Suprapubic skin (tissue), 4 donors: ENCODE measurements at places on chromosomes 1 and 21.

GRCh38 chr1:113375878-113376277, 14.4 kb upstream of the MAGI3 start:
- no peak for DNase-seq
- H3K27ac ChIP-seq = no peak overlapping the region
- H3K4me1 ChIP-seq = no peaks in the 10 kb centered on the region
- H3K4me3 ChIP-seq = peak overlapping the region; percentile 3
- H3K36me3 ChIP-seq = no peaks in the 10 kb centered on the region

DNA sequence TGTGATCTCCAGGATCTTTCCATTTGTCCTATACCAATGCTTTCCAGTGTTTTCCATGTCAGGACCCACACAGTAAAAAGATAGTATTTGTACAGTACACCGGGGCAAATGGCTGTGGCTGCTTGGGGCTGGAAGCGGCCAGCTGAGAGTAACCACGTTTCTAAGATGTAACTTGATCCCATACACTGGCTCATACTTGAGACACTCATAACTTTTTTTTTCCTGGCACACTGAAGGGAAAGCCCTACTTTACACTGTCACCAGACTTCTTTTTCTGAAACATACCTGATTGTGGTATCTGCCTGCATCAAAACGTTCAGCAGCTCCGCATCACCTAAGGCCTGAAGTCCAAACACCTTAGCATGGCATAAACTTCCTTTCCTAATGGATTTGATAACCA, 21.6 kb downstream of the VPS13D start:
- no peak overlapping the region for H3K27ac ChIP-seq
- H3K4me1 ChIP-seq = no peaks in the 10 kb centered on the region
- no peak overlapping the region for H3K4me3 ChIP-seq
- H3K36me3 ChIP-seq = peaks cover 85% of the 10 kb centered on the region
- no peak for DNase-seq

DNA sequence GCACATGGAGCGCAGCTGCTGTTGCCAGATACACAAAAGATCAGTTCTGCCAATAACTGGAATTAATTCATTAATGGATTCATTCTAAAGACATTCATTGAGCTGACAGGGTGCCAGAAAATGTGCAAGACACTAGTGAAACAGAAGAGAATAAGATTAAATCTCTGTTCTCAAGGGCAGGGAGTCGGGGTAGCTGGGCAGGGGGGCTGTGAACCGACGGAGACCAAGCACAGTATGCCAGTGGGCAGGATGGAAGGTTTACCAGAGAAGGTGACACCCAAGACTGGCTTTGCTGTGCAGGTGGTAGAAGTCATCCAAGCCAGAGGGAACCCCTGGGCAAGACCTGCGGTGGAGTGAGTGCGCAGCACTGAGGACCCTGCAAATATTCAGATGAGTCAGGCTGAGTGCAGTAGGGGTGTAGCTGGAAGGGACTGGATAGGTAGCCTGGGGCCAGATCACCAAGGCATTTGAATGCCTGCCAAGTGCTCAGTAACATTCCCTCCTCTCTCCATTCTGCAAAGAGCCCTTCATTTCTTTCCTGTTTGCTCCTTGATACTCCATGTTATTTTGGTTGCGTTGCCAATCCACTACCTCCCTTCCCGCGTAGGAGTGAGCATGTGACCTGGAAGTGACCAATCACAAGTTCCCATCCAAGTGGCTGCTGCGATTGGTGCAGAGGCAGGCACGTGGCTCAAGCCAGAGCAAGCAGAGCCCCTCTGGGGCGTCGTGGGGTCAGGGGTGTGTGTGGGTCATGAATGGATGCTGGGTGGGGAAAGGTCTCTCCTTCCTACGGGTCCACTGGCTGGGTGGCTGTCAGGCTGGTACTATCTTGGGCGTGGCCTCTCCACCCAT, 413.1 kb downstream of the PTPRU start:
- H3K27ac ChIP-seq = no peak overlapping the region
- DNase-seq = no peak
- H3K27me3 ChIP-seq = peaks cover 29% of the 10 kb centered on the region

GRCh38 chr1:156937883-156938282, 17.5 kb downstream of the LRRC71 start:
- H3K27ac ChIP-seq = no peak overlapping the region
- no peak for DNase-seq
- H3K36me3 ChIP-seq = peaks cover 78% of the 10 kb centered on the region
- no peak overlapping the region for H3K4me3 ChIP-seq
- H3K27me3 ChIP-seq = no peaks in the 10 kb centered on the region

GRCh38 chr1:228900099-228900885, 165.0 kb downstream of the RHOU start:
- no peaks in the 10 kb centered on the region for H3K27me3 ChIP-seq
- peaks cover 15% of the 10 kb centered on the region for H3K4me1 ChIP-seq
- no peaks in the 10 kb centered on the region for H3K36me3 ChIP-seq
- DNase-seq = peak; percentile 80
- H3K27ac ChIP-seq = no peak overlapping the region
- H3K4me3 ChIP-seq = no peak overlapping the region

DNA sequence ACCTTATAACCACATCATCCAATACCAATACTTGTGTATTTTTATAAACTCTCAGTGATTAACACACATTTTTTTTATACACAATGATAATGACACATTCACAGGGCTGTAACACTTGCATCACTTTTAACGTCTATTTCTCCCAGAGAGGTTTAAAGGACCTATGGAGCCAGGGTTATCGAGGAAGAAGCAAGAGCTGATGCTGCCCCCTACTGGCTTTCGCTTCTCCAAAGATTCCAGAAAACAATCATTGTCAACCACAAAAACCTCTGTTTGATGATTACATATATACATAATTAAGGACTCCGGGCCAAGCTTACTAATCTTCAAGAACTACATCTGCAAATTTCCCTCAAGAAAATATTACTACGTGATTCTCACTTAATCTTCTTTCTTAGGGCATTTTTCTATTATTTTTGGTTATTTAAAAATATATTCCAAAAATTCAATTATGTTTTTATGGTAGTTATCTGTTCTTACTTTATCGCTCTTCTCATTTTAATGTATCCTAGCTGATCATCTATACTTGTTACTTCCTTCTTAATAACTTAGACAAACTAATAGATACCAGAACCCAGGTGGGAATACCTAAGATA, 214.5 kb downstream of the VAV3 start:
- no peak for DNase-seq
- H3K4me1 ChIP-seq = no peaks in the 10 kb centered on the region
- no peak overlapping the region for H3K4me3 ChIP-seq
- H3K36me3 ChIP-seq = no peaks in the 10 kb centered on the region
- H3K27ac ChIP-seq = no peak overlapping the region

DNA sequence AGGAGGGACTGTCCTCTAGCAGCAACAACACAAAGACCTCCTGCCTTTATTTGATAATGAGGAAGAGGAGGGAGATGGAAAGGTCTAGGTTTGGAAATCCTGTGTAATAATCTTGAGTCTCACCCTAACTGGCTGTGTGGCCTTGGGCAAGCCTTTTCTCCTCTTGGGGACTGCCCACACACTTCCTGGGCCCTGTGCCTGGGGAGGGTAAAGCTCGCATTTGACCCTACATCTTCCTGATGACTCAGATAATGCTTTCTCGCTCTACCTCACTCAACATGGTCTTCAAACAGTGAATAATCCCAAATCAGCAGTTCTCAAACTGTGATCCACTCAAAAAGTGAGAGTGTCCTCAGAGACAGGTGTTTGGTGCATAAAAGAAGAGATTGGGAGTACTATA, 81.2 kb downstream of the VWA5B1 start:
- no peak for DNase-seq
- no peaks in the 10 kb centered on the region for H3K36me3 ChIP-seq
- H3K4me1 ChIP-seq = peaks cover 4% of the 10 kb centered on the region
- no peak overlapping the region for H3K27ac ChIP-seq
- no peak overlapping the region for H3K4me3 ChIP-seq

- H3K4me1 ChIP-seq = peaks cover 41% of the 10 kb centered on the region
- H3K36me3 ChIP-seq = no peaks in the 10 kb centered on the region
- DNase-seq = no peak
- no peaks in the 10 kb centered on the region for H3K27me3 ChIP-seq
Observed at GRCh38 chr1:1274931-1275431, 1.3 kb upstream of the UBE2J2 start.

GRCh38 chr1:243827206-243827605, 22.8 kb downstream of the AKT3 start:
- no peaks in the 10 kb centered on the region for H3K4me1 ChIP-seq
- H3K27me3 ChIP-seq = no peaks in the 10 kb centered on the region
- DNase-seq = no peak
